ENCODE measurements at places on chromosomes 2 and 18. TPM values are rescaled to one million over a fixed set of nuclear protein-coding genes. Genes with fewer than 3 reads are reported as not detected.
A peak's percentile ranks its signal among the peaks of the same experiment; 100 is the strongest.

Gene BMP10
- total RNA-seq, result 0.27 TPM

DNA sequence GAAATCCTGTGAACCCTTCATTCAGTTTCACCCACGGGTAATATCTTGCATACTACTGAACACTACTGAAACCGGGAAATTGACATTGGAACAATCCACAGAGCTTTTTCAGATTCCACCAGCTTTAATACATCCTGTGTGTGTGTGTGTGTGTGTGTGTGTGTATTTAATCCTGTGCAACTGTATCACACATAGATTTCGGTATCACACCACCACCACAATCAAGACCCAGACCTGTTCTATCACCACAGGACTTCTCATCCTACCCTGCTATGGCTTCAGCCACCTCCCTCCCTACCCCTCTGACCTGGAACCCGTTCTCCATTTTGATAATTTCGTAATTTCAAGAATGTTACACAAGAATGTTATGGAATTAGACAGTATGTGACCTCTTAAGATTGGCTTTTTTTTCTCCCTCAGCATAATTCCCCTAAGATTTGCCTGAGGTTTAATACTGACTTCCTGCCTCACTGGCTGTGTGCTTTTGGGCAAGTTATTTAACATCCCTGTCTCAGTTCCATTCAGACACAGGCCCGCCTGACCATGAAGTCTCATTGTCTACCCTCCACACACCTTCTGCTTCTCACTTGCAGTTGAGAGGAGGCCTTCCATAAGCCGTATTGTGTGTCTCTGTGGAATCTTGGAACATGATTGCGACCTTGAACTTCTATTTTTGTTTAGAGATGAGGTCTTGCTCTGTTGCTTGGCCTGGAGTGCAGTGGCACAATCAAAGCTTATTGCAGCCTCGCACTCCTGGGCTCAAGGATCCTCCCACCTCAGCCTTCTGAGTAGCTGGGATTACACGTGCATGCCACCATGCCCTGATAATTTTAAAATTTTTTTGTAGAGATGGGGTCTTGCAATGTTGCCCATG lies 14.4 kb upstream of the TMEM131 start:
- DNase-seq, result no peak

DNA sequence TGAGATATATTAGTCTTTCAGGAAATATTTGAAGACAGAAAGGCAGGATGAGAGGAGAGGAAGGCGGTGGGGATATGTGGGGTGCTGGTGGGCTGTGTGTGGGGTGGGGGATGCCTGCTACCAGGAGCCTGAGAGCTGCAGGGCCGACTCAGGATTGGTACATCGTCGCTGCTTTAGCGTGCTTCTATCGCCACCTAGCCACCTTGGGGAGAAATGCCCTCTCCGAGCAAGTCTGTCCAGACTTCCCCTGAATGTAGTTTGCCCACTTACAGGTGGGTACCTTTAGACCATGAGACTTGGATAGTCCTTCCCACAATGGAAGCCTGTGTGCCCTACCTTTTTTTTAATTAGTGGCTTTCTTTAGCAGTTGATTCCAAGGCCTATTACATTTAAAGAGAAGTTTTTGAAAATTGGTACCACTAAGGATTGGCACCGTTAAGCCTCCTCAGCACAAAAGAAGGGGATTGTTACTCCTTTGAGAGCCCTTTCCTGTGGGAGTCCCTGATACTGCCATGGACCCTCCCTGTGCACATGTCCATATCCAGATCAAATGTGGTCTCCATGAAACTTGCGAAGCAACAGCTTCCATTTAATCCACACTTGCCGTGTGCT lies 114.1 kb upstream of the NDUFV2 start:
- DNase-seq, result peak; percentile 38

Gene LRP2
- total RNA-seq, result 1.8 TPM

Gene PSMD14
- 46.1 TPM for total RNA-seq

Gene MPPE1
- total RNA-seq, result 26.5 TPM

DNA sequence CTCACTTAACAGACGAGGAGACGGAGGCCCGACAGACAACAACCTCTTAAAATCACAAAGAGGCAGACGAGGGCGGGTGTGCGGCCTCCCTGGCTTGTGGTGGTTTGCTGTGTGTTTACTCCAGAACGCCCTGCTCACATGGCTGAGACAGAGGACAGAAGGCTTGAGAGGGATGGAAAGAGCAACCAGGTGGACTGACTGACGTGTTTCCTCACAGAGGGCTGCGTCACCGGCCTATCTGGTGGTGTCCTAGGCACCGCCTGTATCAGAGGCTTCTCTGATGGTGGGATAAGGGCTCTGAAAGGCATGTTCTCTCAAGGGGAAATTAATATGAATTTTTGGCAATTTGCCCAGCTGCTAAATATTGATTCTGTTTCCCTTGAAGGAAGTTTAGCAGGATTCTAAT lies 47.0 kb upstream of the RALBP1 start:
- DNase-seq, result no peak

GRCh38 chr2:208097313-208097712 lies 27.0 kb downstream of the CRYGD start:
- no peak for DNase-seq

Gene FAM161A
- total RNA-seq, result 0.74 TPM

Gene SANBR
- 4.7 TPM for total RNA-seq

Gene CLIP4
- 45.1 TPM for total RNA-seq

Gene HOXD8
- total RNA-seq, result 1.3 TPM

Gene ATG9A
- total RNA-seq, result 74.4 TPM
